ENCODE measurements at places on chromosomes 7 and 10.

GRCh38 chr10:109961174-109962001, 38.1 kb upstream of the XPNPEP1 start:
- no peak for DNase-seq

- DNase-seq = no peak
These were observed 290.1 kb upstream of the KIAA1217 start for GRCh38 chr10:23918839-23919238.

DNA sequence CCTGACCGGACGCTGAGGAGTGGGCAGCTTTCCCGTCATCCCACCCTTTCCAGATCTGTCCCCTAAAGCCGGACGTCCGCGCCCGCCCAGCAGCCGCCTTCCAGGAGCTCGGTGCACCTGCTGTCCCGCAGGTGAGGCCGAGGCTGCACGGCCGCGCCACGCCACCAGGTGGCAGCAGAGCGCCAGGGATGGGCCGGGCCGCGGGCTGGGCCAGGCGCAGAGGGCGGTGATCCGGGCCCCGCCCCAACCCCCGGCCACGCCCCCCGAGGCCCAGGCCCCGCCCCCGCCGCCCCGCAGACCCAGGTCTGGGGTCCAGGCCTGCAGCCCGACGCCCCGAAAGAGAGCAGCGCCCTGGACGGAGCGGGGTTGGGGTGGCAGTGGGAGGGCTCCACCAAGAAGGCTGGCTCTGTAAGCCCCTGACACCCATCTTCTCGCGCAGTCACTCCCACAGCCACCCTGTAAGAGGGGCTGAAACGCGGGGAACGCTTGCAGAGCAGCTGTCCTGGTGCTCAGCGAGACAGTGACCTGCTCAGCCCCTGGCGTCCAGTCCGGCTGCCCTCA, 32.2 kb downstream of the FOXL3 start:
- DNase-seq = peak; percentile 29

GRCh38 chr10:133438711-133439273, 14.4 kb upstream of the SPRN start:
- no peak for DNase-seq

Data from T1000 (cell line).